ENCODE measurements at places on chromosomes 12 and 14.
A peak's percentile ranks its signal among the peaks of the same experiment; 100 is the strongest.

DNA sequence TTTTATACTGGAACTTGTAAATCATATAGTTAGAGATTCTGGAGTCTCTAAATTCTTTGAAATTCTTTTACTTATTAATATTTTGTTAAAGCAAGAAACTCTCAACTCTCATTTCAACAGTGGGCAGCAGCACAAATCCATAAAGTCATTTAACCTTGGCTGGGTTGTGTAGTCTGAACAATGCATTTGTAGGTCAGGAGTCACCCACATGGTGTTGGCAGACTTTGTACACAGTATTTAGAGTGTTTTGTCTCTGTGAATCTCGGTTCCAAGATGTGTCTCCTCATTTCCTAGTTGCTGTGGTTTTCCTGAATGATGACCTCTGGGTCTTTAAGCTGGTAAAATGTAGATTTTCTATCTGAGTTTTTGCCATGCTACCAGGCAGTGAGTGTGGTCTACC, 20.8 kb upstream of the STRAP start:
- DNase-seq: no peak

GRCh38 chr12:56160193-56160763, 2.1 kb downstream of the MYL6 start:
- DNase-seq: no peak

DNA sequence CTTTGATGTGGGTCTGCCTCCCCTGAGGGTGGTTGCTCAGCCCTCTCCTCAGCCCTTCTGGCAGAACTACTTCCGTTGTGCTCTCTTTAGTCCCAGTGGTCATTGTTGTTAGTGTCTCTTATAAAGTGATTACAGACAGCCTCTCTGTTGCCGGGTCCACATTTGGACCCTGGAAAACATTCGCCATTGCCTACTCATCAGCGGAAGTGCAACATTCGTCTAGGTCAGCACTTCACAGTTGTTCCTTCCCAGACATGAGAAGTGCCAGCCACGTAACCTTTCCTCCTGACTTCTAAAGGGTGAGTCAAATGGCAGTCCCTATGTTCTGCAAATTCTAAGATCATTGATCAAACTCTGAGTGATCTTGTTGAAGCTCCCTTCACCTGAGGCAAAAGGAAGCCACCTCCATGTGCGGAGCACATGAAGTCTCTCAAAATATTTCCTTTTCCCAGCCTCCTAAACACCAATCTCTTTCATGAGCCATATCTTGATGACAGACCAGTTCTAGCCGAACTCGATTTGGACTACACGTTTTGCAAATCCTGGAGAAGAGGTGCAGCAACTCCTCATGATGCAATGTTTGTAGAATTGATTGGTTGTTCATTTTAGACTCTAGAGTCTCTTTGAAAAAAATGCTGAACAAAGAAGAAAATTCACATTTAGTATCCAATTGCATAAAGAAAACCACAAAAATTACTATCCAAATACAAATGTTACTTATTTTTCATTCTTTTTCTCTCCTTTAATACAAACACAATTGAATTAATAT, 163.8 kb downstream of the RPL10L start:
- DNase-seq: no peak

DNA sequence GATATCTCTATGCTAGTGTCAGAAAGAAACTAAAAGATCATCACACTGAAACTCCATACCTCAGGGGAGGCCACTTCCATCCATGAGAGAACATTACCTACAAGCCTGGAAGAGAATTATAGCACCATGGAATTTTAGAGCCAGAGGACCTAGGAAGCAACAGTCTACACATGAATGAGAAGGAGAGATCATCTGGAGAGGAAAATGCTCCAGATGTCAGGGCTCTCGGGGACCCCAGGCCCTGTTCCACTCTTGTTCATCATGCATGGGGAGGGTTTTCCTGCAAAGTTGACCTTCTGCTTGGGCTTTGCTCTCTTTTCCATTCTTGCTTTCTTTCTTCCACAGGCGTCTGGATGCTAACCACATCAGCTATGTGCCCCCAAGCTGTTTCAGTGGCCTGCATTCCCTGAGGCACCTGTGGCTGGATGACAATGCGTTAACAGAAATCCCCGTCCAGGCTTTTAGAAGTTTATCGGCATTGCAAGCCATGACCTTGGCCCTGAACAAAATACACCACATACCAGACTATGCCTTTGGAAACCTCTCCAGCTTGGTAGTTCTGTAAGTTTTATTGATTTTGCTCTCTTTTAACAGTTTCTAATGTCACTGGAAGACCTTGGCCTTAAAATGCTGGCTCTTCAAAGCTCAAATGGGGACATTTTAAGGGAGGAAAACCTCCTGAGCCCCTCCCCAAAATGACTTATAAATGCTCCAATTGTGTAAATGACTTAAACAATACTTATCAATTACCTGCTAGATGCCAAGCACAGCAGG, 110.7 kb downstream of the ZFC3H1 start:
- no peak for DNase-seq

GRCh38 chr14:50768680-50769079, 62.3 kb downstream of the NIN start:
- peak; percentile 46 for DNase-seq

DNA sequence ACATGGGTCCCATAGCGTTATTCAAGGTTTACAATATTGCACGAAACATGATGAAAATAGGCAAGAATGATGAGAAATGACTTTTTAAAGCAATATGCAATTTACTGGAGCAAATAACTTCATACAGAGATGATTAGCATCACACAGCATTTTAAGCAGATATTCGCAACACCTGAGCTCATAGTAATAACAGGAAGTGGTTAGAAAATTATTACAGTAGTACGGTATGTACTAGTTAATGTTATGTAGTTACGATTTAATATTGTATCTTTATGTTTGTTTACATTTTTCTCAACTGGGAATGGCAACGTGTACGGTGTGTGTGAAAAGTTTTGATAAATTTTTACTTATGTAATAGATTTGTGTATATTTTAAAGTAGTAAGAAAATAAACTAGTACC, 102.6 kb downstream of the OSBPL8 start:
- DNase-seq: no peak

DNA sequence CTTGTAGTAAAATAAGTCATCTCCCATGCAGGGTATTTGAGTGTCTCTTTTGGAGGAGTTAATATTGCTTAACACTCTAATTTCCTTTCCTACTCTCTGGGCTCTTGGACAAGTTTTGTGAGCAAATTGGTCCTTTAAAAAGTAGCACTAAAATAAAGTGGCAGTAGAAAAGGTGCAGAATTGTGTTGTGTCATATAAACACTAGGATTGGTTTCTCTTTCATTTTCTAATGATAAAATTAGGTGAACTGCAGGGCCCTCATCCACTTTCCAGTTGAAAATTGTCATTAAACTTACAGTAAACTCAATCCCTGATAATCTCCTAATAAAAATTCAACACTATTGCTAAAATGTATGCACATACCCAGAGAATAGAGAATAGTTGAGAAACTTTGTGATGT, 42.6 kb upstream of the REP15 start:
- no peak for DNase-seq

DNA sequence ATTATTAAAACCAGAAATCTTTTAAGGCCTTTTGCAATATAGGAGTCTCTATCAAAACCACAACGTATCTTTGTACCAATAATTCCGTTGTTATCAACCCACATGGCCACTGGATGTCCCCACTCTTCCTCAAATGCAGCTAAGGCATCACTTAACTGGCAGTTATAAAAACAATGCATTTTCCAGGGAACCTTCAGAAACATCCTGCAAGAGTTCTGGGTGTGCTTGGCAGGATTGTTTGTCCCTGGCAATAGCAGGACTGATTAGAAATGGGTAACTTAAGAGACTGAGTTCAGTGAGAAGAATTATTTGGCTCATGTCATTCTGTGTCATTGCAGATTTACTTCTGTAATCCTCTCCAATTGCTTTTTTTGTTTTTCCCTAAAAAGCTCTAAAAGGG, 112.0 kb downstream of the SLC15A5 start:
- peak; percentile 48 for DNase-seq

DNA sequence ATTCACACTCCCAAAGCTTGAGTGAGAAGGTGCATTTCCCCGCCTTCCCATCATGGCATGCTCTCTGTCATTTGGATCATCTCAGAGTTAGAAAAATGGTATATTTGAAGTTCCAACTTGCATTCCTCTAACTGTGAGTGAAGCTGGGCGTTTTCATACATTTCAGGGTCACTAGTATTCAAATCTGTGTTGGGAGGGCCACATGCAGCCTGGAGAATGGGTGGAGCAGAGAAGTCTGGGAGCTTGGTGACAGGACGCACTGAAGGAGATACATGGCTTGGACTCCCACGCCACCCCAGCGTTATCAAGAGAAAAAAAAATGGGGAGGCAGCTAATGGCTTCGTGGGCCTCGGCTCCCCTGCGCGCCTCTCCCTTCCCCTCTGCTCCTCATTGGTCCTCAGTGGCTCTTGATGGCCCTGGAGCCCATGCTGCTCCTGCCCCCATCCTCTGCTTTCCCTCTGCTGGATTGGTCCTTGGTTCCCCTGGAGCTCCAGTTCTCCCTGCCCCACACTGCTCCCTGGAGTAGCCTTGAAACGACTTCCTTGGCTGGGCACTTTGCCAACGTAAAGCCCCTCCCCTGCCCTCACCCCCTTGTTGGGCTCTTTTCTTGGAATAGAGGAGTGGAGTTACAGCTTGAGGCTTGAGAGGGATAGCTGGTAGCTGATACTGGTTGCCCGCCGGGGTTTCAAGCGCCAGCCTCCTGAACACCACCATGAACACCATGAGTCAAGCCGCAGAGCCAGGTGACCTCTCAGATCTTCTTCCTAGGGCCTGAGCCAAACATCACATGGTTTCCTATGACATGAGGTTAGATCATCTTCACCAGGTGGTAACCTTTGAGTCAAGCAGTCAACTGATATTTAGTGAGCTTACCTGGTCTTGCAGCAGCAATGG, 139.6 kb downstream of the PRKCH start:
- DNase-seq: no peak

GRCh38 chr12:106329231-106329982, 26.9 kb downstream of the TCP11L2 start:
- peak; percentile 35 for DNase-seq

DNA sequence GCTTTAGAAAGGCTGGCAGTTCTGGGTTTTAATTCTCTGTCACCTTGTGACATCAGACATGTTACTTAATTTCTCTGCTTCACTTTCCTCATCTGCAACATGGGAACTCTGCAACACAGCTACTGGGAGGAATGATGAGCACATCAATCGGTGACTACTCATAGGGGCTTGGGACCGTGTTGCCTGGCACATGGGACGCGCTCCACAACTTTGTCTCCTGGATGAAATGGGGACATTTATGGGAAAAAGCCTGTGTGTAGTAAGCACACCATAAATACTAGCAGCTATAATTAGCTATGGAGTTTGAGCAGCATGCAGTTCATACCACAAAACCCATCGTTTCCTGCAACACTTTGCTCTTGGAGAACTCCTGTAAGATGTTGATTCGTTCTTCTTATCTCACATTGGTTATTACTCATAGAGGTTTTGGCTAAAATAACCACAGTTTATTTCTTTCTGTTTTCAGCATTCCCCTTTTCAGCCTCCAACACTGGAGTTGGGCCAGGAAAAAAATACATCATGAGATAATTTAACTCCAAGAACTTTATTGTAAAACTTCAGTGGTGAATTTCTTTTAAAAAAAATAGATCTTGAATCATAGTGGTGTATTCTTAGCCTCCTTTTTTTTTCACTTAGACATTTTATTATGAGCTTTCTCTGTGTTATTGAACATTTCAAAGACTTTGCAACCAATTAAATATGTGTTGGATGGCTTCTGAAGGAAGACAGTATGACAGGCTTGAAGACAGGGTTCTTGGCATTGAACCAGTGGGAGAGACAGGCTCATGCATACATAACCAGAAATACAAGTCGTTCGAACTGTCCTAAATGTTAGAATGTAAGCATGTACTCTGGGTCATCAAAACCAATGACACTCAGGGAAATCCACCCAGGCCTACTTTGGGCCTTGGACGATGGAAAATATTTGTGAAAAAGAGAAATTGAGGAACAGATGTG, 72.7 kb downstream of the RIN3 start:
- peak; percentile 99 for DNase-seq

- no peak for DNase-seq
Measured at GRCh38 chr14:68174446-68174845, 354.9 kb downstream of the RAD51B start.

DNA sequence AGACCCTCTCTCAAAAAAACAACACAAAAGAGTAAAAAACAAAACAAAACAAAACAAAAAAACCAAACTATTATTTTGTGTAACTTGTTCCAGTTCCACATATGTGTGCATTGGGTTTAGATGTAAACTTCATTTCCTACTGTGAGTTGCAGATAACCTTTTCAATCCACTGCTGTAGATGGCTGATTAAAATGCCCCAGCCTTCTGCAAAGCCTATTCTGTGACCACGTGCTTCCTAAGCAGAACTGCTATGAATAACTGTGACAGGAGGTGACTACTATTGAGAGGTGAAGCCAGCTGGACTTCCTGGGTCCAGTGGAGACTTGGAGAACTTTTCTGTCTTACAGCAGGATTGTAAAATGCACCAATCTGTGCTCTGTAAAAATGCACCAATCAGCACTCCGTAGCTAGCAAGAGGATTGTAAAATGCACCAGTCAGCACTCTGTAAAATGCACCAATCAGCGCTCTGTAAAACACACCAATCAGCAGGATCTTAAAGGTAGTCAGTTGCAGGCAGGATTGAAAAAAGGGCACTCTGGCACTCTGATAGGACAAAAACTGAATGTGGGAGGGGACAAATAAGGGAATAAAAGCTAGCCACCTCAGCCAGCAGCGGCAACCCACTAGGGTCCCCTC, 10.3 kb upstream of the ELK3 start:
- DNase-seq: no peak

DNA sequence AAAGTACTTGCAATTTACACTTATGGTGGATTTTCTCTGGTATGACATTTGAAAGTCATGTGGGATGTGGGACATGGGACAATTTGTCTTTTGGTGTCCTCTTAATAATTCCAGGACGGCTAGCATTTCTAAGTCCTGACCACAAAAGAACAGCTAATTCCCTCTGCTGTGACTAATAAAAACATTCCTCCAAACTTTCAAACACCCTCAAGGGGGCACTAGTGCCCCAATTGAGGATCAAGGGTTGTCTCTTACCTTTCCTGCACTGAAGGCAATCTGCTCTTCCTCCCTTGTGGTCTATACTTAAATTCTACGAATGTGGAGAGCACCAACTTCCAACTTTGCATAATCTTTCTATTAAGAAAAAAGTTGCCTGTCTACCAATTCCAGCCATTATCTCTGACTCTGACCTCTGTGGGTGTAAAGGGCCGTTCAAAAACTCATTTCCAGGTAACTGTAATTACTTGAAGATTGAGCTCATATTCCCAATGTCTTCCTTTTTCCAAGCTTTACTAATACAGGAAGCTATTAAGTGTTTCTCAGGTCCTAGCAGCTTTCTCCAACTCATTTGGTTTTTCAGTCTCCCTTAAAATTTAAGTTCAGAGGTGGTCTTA, 210.2 kb downstream of the PTPRO start:
- peak; percentile 75 for DNase-seq

GRCh38 chr14:69666690-69667211, 55.4 kb downstream of the SUSD6 start:
- DNase-seq: peak; percentile 66

GRCh38 chr12:14995583-14996425, 23.0 kb downstream of the PDE6H start:
- peak; percentile 70 for DNase-seq

- DNase-seq: peak; percentile 62
Measured at GRCh38 chr14:75070383-75070782, 942 bp downstream of the ZC2HC1C start.
